ENCODE measurements at places on chromosomes 7 and 10.

DNA sequence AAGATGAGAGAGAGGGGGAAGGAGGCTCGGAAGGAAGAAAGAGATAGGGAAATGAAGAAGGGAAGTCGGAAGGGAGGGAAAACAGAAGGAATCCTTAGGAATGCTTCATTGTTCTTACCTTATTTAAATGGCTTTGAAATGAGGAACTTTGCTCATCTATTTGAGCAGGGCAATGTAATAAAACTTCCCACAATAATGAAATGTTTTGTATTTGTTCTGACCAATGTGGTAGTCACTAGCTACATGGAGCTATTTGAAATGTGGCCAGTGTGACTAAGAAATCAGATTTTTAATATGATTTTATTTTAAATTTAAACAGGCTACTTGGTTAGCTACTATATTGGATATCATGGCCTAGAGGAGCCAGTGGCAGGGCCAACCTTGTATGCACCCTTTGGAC, 510.6 kb downstream of the HTR7 start:
- DNase-seq: no peak

DNA sequence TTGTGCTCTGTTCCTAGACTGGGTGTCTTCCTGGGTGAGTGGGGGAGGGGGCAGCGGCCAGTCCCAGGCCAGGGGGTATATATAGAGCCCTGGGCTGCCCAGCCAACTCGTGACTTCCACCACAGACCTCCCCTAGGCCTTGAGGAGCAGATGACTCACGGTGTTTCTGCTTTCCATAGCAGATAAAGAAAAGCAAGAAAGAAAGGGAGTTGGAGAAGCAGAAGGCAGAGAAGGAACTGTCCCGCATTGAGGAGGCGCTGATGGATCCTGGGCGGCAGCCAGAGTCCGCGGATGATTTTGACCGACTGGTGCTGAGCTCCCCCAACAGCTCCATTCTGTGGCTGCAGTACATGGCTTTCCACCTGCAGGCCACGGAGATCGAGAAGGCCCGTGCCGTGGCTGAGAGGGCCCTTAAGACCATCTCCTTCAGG, 10.1 kb downstream of the CALHM2 start:
- DNase-seq: no peak

GRCh38 chr10:86200269-86200668, 166.3 kb downstream of the GRID1 start:
- DNase-seq: no peak

DNA sequence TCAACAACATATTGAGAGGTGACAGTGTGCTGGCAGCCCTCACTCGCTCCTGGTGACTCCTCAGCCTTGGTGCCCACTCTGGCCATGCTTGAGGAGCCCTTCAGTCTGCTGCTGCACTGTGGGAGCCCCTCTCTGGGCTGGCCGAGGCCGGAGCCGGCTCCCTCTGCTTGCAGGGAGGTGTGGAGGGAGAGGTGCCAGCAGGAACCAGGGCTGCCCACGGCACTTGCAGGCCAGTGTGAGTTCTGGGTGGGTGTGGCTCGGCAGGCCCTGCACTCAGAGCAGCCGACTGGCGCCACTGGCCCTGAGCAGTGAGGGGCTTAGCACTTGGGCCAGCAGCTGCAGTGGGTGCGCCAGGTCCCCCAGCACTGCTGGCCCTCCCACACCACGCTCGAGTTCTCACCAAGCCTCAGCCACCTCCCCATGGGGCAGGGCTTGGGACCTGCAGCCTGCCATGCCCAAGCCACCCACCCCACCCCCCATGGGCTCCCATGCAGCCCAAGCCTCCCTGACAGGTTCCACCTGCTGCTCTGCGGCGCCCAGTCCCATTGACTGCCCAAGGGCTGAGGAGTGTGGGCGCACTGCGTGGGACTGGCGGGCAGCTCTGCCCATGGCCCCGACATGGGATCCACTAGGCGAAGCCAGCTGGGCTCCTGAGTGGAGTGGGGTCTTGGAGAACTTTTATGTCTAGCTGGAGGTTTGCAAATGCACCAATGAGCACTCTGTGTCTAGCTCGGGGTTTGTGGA, 377.1 kb upstream of the ANKRD30A start:
- DNase-seq: no peak

DNA sequence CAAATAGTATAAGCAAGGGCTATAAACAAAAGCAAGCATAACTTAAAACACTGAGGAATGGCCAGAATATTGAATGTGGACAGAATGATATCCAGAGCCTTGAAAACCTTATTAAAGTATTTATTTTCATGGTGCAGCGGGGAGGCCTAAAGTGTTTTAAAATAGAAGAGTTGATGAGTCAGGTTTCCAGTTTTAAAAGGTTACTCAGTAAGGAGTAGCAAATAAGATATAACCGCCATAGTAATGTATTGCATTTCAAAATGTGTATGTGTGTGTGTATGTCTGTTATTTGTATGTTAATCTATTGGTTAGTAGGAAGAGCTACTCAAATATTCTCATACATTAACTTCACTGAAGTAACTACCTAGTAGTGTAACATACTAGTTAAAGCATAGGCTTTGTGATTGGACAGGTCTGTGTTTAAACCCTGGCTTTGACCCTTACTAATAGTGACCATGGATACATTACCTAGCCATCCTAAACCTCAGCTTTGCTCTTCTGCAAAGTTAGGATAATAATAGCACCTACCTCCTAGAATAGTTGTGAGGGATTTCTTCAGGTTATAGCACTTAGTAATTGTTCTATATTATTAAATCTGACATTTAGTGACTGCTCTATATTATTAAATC, 16.9 kb downstream of the CUTC start:
- DNase-seq: no peak

DNA sequence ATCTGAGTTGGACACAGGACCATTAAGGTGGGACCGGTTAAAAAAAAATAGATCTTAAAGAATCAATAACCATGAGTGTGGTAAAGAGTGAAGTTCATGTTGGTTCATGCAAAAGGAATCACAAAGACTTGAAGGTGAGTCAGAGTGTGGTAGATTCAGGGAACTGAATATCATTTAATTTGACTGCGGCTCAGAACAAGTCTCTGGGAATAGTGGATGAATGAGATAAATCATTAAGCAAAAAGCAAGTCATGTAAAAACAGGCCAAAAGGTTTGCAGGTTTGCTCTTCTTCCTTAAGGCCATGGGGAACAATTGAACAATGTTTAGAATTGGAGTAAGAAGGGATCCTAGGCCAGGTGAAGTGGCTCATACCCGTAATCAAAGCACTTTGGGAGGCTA, 385.8 kb downstream of the ETV1 start:
- DNase-seq: no peak

Measured in stimulated activated CD4-positive, alpha-beta T cell treated with anti-CD3 and anti-CD28 coated beads, Interleukin-2, amount 100 ng/mL, for 24 hours (primary cell).